Stimulated activated naive CD4-positive, alpha-beta T cell treated with Interleukin-2 at 50 U/mL for 16 hours (primary cell): ENCODE measurements at places on chromosomes 6 and 20.
A peak's percentile ranks its signal among the peaks of the same experiment; 100 is the strongest.

- DNase-seq, result no peak
These were observed 136.9 kb downstream of the CD83 start for GRCh38 chr6:14254505-14254904.

- DNase-seq, result no peak
These were observed 251.1 kb downstream of the PHACTR1 start for GRCh38 chr6:12967686-12968085.

DNA sequence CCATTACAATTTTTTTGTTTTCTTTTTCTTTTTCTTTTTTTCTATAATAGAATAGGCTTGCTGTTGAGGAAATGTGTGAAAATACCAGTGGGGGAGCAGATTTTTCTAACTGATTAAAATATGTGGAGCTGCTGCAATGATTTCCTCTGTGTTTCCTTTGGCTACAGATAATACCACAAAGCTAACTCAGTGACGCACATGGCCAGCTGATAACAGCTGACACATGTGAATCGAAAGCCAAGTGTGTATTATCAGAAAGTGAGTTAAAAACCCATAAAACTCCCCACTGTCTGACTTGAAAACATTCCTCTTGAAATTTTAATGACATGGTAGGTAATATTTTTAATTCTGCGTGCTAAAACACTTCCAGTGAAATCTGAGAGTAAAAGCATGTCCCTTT is 70.8 kb upstream of the AHI1 start:
- no peak for DNase-seq

- no peak for DNase-seq
These were observed 90.3 kb upstream of the CLDN20 start for GRCh38 chr6:155173488-155173887.

GRCh38 chr6:113697632-113698410 is 159.3 kb upstream of the MARCKS start:
- no peak for DNase-seq

GRCh38 chr6:36679043-36679833 is 724 bp downstream of the CDKN1A start:
- no peak for DNase-seq

- DNase-seq, result no peak
These were observed 169.1 kb upstream of the SHLD1 start for GRCh38 chr20:5580940-5581708.

DNA sequence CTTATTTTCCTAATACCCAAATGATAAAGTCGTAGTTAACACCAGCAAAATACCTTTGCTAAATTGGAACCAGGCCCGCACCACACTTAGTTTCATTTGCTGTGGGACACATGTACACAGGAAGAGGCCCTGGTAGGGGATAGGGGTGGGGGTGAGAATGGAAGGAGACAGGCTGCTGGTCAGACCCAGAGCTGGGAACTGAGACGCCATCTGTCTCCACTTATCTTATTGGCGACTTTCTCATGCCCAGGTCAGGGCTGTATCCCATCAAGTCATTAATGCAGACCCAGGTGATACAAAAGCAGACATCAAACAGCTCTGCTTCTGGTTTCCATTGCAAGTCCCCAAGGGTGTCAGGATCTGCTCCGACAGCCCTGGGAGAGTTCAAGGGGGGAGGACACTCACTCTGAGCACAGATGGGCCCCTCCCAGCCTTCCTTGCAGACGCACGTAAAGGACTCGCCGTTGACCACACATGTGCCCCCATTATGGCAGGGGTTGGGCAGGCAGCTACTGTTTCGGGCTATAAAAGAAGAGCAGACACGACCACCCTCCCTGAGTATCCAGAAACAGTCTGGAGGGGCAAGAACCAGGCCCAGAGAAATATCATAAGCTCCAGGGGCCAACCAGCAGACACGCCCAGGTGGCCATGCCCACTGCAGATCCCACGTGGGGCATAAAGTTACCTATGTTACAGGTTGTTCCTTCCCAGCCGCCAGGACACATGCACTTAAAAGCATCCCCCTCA is 29.2 kb downstream of the JAG1 start:
- no peak for DNase-seq

DNA sequence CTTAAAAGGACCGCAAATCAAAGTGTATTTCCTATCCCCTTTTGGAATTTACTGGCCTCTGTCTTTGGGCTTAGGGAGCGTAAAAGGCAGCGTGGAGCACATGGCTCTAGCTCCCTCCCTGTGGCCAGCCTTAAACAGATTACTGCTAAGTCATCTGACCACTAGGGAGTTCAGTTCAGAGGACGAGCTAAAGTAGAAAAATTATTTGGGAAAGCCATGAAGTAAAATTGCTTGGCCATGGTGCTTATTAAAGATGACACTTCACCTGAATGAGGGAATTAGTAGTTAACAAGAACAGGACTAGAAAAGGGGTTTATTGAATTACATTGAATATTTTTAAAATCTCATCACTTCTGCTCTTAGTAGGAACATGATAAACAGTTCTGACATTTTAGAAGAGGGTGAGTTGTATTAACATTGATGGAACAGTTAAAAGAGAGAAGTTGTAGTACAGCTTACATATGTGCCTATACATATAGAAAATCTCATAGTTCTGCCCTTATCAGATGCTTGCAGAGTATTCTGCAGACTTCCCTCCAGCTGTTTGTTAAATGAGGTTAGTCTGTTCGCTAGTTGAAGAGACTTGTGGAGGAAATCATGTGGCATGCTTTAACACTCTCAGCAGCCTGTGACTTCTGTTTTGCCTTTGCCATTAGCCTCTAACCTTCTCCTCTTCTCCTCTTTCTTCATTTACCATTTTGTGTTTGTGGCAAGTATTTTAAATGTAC is 31.2 kb upstream of the MAPK13 start:
- DNase-seq, result no peak

DNA sequence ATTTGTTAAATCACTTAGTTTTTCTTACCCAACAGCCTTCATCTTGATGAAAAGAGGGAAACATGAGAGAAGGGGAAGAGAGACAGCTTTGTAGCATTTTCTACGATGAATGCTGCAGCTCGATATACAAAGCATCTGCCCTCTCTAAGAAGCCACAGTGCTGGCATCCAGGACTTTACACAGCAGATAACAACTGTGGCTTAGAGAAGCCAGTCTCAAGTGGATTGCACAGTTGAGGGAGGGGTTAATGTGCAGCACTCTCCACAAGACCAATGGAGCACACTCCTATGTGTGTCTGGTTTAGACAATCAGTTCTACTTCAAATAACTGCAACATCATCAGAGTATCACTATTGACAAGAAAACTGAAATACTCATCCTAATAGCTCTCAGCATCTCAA is 5.8 kb downstream of the C6orf120 start:
- no peak for DNase-seq

GRCh38 chr20:63810730-63811490 is 20.2 kb downstream of the ZBTB46 start:
- no peak for DNase-seq

GRCh38 chr20:48538856-48539255 is 288.9 kb downstream of the PREX1 start:
- DNase-seq, result no peak

DNA sequence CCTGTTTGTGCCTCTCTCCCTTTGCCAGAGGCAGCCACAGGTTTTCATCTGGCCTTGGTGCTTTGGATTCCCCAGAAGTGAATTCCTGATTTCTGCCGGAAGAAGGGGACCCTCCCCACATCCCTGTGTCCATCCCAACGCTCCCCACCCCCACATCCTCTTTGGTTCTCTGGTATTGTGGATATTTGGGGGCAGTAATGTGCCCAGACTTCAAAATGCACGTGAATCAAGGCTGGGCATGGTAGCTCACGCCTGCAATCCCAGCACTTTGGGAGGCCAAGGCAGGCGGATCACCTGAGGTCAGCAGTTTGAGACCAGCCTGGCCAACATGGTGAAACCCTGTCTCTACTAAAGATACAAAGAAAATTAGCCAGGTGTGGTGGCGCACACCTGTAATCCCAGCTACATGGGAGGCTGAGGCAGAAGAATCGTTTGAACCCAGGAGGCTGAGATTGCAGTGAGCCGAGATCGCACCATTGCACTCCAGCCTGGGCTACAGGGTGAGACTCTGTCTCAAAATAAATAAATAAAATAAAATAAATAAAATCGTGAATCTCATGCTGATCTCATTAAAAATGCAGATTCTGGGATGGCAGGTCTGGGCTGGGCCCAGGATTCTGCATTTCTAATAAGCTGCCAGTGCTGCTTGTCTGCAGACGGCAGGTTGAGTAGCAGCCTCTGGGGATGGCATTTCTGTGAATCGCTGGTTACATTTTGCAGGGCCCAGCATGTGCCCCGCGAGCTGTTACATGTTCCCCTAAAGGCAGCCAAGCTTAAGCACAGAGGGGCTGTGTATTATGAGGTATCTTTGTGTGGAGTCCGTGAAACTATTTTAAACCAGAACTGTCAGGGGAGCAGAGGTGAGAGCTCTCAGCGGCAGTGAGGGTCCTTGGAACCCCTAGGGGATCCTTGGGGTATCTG is 49.0 kb downstream of the SYNJ2 start:
- DNase-seq, result no peak

- DNase-seq, result no peak
These were observed 18.1 kb upstream of the FERMT1 start for GRCh38 chr20:6140947-6141346.

DNA sequence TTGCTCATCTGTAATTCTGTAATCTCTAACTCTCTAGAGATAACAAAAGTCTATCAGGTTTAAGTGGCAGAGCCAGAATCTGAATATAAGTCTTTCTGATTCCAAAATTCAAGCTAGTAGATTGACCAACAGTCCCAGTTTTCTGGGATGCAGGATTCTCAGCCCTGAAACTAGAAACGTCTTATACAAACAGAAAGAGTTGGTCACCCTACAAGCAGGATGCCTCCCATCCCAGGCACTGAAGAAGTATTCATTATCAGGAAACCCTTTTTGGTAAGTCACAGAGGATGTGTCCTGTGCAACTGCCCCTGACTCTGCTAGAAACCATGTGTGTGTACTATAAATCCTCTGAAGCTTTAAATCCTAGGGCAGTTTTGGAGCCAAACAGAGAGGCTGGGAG is 135.0 kb downstream of the CARMIL1 start:
- DNase-seq, result no peak

DNA sequence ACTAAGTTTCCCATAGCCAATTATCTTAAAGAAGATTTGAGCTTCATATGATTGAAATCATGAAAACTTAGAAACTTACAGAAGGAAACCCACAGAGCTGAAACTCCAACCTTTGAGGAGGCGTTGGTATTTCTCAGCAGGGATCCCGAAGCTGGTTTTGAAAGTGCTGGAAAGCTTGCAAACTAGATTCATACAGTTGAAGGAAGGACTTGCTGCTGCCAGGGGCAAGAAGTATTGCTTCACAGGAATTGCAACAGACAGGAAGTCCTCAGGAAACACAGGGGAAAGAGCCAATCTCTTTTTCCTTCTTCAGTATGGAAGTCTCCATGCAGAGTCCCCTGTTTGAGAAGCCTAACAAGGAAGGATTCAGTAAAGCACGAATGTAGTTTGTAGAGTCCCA is 419.7 kb downstream of the CD109 start:
- DNase-seq, result no peak

DNA sequence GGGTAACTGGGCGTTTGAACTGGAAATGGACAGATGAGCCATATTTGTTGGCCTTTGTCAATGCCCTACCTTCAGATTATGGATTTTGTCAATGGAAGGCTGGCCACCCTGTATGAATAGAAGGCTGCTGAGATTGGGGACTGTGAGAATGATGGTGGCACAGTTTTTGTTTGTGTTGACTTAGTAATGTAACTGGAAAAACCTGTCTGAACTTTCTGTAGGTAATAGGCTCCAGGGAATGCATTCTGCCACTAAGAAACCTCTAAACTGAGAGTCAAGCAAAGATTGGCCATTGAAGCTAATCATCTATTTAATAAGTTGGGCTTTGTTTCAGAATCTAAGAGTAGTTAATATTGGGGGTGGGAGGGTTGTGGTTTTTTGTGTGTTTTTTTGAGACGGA is 97.5 kb downstream of the FOXO3 start:
- DNase-seq, result no peak

- DNase-seq, result peak; percentile 74
These were observed 13.3 kb downstream of the NFATC2 start for GRCh38 chr20:51529081-51529681.
